Activated naive CD4-positive, alpha-beta T cell treated with anti-CD3 and anti-CD28 coated beads, Interleukin-2, amount 50 U/mL, for 16 hours (primary cell): ENCODE measurements at places on chromosomes 2 and 18.

- no peak for DNase-seq
Measured at GRCh38 chr2:152552888-152553287, 164.4 kb downstream of the PRPF40A start.

DNA sequence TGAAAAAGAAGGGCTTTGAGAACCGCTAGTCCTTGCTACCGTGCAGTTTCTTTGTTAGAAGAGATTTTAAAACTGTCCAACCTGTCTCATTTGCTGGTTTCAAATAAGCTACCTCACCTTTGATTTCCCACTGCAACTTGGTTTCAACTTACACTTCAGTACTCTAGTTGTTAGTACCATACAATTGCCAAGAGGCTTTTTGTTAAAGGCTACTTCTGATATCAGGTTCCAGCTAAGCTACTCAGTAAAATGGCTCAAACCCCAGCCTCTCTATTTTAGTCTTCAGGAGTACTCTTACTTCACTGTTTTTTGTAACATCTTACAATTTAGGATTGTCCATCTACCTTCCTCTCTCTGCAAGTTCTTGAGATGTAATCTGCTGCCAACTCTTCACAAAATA, 91.6 kb downstream of the INO80D start:
- no peak for DNase-seq

GRCh38 chr18:686339-687111, 25.9 kb downstream of the ENOSF1 start:
- no peak for DNase-seq

DNA sequence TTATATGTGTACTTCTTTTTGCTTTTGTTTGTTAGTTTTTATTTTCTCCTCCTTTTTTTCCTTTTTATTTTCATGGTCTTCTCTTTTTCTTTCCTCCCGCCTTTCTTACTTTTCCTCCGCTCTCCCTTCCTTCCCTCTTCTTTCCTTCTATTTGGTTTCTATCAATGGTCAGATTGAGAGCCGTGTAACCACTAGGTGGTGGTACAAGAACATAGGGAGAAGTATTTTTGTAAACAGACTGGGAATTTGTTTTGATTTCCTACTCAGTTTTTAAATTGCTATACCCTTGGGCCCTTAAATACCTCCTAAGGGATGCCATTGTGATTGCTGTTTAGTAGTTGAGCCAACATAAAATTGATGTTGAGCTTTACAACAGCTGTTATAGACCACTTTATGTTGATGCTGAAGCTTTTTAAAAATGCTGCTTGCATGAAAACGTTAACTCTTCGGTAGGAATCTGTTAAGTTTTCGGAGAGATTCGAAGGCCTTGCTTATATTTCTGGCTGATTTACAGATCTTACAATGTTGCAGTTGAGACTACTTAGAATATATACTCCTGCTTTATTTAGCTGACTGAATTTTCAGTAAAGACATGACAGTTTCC, 124.2 kb downstream of the UBE2E3 start:
- no peak for DNase-seq

- DNase-seq: no peak
Measured at GRCh38 chr2:20992201-20992711, 51.6 kb downstream of the APOB start.
